T-helper 17 cell (primary cell): ENCODE measurements at places on chromosomes 2 and 18.
A peak's percentile ranks its signal among the peaks of the same experiment; 100 is the strongest.

GRCh38 chr18:63844254-63844653, 43.3 kb upstream of the SERPINB2 start:
- DNase-seq: no peak

- no peak for DNase-seq
Observed at GRCh38 chr18:59697236-59697932, at the start of gene CCBE1. Gene CCBE1 (minus strand): TSS chr18:59697423.

GRCh38 chr18:78980777-78981380, 1.3 kb downstream of the SALL3 start:
- no peak for DNase-seq

GRCh38 chr2:60652832-60653340, 99.4 kb upstream of the BCL11A start:
- DNase-seq: no peak

DNA sequence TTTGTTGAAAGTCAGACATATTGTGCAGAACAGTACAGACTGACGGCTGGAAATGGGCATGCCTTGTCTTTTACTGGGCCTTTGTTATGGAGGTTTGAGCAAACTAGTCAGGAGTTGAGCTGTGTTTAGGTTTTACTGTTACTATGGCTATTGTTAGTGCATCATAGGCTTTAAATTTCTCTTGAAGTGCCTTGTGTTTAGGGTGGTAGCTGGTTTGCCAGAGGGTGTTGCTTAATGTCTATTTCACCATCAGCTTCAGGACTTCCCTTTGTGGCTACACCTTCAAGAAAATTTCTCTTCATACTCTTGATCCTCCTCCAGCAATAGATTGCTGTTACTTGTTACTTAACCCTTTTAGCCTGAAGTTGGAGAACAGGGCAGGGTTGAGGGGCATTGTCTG, 104.6 kb downstream of the CAPN13 start:
- DNase-seq: no peak

DNA sequence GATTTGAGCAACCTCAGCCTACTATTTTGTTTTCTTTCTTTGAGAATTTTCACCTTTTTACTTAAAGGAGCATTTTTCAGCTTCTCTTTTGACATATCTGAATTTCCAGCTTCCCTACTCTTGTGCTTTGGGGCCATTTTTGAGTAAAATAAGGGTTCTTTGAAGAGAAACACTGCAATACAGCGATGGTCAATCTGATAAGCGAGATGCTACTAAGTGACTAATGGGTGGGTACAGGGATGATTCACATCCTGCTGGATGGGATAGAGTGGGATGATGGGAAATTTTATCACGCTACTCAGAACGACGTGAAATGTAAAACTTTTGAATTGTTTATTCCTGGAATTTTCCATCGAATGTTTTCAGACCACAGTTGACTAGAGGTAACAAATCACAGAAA, 211.5 kb downstream of the TMEM247 start:
- no peak for DNase-seq

GRCh38 chr2:20933714-20934113, 110.2 kb downstream of the APOB start:
- no peak for DNase-seq

DNA sequence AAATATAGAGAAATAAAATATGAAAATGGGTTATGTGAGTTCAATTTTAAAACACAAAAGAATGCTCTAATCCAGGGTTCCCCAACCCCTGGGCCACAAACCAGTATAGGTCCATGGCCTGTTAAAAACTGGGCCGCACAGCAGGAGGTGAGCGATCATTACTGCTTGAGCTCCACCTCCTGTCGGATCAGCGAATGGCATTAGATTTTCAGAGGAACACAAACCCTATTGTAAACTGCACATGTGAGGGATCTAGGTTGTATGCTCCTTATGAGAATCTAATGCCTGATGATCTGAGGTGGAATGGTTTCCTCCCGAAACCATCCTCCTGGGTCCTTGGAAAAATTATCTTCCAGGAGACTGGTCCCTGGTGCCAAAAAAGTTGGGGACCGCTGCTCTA, 34.7 kb downstream of the TTR start:
- no peak for DNase-seq

DNA sequence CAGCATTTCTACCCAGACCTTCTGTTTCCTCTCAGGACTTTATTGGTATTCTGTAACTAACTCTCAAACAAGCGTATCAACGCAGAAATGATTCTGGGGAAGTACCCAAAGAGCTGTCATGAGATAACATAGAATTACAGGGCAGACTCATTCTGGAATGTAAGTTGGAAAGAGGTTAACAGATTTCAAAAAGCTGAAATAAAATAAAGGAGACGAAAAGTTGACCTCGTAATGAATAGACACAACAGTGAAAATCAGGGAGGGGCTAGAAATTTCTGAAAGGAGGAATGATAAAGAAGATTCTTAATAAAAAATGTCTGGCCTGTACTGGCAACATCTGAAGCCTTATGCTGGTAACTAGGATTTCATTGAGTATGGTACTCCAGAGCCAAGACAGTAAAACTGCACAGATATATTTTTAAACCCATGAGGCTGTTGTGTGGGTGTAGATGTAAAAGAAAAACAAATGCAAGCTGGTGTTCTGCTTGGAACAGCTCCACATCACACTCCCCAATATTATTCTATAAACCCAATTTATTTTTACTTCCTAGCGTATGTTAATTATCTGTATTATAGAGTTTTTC, 23.9 kb downstream of the RBMS1 start:
- no peak for DNase-seq

- no peak for DNase-seq
Observed at GRCh38 chr2:26530696-26531095, 52.8 kb upstream of the OTOF start.

DNA sequence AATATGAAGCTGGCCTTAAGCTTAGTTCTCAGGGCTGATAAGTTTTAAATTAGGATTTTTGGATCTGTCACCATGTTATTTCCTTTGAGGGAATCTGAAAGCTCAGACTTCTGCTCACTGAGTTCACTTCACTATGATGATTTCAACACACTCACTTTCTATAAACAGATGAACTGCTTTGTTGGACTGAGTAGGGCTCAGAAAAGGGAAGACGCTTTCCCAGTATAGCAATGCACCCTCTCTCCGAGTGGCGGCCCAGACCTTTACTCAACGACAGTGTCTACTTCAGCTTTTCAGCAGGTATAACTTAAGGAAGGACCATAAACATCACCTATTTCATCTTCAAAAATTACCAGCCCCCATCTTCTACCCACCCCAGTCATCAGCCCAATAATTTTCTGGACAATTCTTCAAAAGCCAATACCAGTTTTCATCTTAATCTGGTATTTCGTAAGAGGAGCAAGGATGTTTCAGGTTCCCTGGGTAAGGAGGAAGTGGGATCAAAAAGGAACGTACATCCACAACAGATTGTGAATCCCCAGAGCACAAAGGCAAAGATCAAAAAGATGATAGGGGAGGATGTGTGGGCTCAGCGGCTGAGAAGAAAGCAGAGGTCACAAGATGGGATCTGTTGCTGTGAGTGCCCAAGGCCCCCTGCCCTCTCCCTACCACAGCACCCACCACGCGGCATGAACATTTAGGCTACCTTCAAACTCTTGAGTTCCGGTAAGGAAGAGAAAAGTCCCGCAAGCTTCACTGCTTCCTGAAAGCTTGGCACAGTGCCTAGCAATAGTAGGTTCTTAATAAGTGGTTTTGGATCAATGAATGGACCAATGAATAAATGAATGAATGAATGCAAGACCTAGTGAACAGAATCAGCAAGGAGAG, 41.9 kb downstream of the LPIN2 start:
- DNase-seq: peak; percentile 36

- DNase-seq: no peak
Observed at GRCh38 chr18:48713309-48713708, 174.5 kb downstream of the CTIF start.

DNA sequence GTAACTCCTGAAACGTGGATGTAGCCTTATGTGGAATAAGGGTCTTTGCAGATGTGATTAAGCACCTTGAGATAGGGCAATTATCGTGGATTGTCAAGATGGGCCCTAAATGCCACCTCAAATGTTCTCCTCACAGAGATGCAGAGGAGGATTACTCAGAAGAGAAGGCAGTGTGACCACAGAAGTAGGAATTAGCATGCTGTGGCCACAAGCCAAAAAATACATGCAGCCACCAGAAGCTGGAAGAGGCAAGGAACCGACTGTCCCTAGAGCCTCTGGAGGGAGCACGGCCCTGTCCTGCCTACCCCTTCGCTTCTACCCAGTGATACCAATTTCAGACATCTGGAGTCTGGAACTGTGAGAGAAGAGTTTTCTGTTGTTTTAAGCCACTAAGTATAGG, 47.3 kb upstream of the MGAT5 start:
- no peak for DNase-seq

- no peak for DNase-seq
Observed at GRCh38 chr2:136022396-136023146, 37.1 kb upstream of the DARS1 start.

GRCh38 chr18:76493213-76494161, 1.6 kb downstream of the ZNF516 start:
- DNase-seq: no peak

GRCh38 chr18:12779456-12779855, 76.6 kb downstream of the PSMG2 start:
- DNase-seq: no peak

DNA sequence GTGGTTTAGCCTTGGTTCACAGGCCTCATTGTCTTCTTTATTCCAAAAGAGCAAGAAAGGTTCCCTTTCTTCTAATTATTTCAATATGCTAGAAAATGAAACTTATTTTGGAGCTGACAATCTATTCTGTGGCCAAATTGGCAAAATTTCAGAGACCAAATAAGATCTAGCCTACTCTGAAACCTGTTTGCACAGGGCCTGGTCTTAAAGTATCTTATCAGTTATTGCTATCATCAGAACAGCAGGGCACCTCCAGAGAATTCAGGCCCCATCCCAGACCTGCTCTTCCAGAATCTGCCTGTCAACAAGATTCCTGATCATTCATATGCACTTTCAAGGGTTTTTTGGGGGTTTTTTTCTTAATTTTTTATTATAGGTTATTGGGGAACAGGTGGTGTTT, 198.7 kb downstream of the ANAPC1 start:
- DNase-seq: no peak

- no peak for DNase-seq
Observed at GRCh38 chr2:174395969-174396630, 570 bp downstream of the SCRN3 start.

- no peak for DNase-seq
Observed at GRCh38 chr2:134634054-134634753, 84.6 kb downstream of the TMEM163 start.

DNA sequence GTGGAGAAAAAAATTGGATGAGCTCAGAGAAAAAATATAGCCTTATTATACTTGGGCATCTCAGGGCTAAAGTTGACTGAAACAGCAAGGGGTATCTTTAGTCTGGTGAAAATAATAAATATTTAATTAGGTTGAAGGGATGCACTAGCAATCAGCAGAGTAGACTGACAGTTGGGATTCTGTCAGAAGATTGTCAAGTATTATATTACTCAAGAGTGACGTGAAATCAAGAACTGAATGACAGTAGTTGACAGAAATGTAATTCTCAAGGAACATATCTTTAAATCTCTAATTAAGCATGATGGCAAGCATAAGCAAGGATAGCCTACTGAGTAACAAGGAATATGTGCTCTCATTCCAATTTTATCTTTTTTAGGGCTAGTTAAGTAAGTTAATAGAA, 1301.1 kb downstream of the DSC3 start:
- no peak for DNase-seq

DNA sequence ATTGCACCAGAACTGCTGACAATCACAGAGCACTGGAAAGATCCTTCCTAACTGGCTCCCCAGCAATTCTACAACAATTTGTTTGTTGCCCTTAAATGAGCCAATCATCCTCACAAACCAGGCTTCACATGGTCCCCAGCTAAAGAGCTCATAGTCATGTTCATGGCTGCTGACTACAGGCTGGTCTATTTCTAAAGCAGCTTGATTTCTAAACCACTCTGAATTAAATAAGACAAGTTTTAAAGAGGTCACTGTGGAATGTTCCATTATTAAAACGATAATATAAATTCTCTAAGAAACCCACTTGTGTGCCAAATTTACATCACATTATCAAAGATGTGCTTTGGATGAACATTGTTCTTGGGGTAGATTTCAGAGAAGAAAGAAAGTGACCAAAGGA, 110.7 kb downstream of the COPS8 start:
- DNase-seq: no peak

DNA sequence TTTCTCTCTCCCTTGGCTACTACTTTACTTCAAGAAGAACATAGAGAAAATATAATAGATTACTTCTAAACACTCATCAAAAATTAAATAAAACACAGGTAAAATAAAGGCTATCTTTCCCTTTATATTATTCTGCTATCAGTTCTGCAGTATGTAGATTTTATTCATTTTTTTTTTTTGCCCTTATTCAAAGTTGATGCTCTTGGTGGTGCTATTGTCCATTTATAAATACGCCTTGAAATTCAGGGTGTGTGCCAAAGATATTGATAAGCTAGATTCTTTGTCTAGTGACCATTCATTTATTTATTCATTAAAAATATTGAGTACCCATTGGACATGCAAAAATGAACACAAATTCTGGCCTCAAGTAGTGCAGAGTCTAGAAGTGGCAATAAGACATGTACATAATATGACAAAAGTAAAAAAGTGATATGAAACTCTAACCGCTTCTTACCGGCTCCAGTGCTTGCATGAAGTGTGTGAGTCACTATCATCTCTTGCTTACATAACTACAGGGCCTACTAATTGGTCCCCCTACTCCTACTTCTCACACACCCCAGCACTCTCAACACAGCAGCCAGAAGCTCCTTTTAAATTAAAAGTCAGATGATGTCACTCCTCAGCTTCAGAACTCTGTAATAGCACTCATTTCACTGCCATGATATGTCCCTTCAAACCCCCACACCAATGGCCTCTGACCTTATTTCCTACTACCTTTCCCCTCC, 208.3 kb upstream of the FANCL start:
- DNase-seq: no peak

DNA sequence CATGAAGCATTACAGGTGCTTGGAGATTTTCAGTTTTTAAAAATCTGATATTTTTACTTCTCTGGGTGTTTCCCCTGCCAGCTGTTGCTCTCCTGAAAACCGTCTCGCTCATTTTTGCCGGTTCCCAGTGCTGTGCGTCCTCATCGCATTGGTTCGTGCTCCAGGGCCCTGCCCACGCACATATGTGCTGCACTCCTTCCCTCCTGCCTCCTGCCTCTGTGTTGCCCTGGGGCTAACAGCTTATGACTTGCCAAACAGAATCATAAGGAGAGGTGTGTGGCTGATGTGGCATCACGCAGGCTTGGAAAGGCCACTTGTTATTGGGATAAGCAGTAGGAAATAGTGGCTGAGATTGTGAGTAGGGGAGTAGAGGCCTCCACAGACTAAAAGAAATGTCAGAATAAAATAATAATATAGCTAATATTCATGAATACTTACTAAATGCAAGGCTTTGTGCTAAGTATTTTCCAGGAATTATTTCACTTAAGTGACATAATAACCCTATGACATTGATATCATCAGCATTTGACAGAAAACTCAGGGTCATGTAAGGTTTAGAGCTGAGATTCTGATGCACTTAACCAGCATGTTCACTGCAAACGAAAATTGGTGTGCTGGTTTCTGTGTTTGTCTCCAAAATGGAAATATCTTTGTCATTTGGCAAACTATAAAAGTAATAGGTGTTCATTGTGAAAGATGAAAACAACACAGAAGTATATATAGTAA, 53.5 kb downstream of the SLC4A1AP start:
- DNase-seq: no peak
